ENCODE measurements at places on chromosomes 16 and 17.

DNA sequence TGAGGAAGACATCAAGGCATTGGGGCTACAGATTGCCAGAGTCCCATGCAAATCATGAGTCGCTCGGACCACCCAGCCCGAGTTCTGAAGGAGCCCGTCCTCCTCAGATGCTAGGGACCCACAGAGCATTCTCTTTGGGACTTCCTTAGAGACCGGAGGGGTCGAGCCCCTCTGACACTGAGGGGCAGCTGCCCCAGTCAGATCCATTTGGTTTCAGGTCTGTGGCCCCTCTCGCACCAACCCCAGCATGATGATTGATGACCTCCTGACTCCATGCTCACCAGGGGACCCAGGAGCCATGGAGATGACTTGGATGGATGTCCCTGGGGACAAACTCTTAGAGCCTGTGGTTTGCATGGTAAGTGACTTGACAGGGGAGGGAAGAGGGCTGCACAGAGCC lies 8.0 kb downstream of the PDF start:
- DNase-seq, result no peak

DNA sequence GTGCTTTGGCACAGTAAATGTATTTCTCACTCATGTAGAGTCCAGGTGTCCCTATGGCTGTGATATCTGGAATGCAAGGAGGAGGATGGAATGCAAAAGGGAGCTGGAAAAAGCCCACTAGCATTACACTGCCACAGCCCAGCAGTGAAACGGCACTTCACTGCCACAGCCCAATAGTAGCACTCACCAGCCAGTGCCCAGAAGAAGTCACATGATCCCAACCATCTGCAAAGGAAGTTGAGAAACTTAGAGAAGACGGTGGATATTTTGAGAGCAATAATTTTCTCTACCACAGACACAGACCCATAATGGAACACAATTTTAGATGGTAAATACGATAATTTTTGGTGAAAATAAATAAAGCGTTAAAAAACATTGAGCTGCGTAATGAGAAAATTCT lies 51.8 kb downstream of the C16orf82 start:
- no peak for DNase-seq

DNA sequence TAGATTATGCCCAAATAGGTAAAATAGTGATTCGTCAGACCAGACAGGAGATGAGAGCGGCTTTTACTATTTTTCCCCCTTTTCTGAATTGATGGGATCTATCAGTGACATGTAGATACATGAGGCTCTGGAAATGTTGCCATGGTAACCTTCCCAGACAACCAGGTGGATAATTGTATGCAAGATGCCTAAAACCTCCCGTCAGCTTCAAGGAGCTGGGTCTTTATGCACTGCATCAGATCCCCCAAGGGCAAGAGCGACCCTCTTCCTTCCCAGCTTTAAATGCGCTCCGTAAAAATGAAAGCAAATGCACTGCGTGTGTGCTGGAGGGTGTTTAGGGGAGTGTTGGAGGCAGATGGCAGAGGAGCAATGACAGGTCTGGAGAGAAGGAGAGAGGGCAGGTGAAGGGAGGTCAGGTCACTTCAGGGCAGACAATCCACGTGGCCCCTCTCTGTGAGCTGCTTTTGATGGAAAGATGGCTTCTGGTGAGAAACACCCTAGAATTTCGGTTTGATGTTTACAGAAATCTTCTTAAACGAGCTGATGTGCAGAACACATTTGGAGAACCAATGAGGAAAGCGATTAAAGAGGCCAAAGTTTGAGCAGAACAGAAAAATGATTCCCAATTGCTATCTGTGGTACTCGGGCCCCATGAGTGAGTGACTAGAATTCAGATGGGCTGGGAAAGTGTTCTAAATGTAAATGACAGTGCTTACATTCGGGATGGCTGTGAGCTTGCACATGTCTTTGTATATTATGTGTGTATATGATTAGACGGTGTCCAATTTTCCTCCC lies 461.7 kb upstream of the HSBP1 start:
- no peak for DNase-seq

DNA sequence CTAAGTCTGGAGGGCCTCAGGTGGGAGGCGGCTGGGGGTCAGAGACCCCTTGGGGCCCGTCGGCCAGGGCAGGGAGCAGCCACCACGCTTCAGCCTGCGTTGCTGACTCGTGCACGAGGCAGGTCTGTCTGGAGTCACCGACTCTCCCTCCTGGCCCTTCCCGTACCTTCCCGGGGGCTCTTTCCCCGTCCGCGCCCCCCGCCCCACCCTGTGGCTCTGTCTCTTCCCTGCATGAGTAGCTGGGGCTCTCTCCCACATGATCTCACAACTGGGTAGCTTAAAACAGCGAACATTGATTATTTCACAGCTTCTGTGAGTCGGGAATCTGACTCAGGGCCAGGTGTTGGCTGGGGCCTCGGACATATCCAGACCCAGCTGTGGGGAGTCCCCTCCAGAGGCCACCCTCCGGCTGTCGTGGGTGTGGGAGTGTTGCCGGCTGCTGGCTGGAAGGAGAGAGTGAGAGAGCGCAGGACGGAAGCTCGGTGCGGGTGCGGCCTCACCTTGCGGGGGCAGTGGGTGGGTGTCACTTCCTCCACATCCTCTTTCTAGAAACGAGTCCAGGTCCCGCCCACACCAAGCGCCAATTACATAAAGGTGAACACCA lies 17.3 kb downstream of the BAHCC1 start:
- no peak for DNase-seq

DNA sequence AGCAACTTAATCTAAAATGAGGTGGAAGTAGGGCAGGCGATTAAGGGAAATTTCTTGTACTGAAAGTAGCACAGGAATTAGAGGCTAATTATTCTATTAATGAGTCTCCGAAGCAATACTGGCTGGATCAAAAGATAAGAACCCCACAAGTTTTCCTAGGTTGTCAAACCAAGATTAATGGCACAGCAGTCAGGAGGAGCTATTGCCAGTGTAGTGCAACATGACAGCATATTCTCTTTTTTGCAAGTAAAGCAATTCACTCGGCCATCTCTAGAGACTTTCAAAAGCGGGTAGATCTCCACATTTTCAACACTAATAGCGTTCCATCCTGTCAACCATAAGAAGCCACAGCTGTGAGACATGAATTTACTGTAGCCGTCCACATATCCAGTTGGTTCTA lies 81.2 kb downstream of the CYB561 start:
- DNase-seq, result no peak

GRCh38 chr17:76252040-76252954 lies 12.0 kb upstream of the RNF157 start:
- DNase-seq, result no peak

GRCh38 chr17:46023783-46024388 lies 24.8 kb downstream of the STH start:
- DNase-seq, result no peak

DNA sequence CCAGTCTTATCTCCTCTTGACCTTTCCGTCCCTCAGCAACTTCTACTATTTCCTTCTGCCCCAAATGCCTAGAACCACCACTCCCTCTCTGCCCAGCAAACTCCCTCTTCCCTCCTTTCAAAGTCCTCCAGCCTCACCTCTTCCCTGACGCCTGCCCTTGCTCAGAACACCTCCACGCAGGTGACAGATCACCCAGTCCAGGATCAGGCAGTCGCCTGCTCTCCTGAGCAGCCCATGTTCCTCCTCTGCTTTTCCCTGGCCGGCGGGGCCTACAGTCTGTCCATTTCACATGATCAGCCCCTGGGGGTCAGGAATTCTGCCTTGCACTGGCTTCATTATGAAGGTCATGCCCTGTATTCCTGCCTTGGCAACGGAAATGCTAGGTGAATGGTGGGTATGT lies 422 bp downstream of the CD300LF start:
- DNase-seq, result no peak

- DNase-seq, result no peak
These were observed 37.5 kb downstream of the OTOA start for GRCh38 chr16:21701271-21701670.

- no peak for DNase-seq
These were observed 151.6 kb downstream of the ABCC12 start for GRCh38 chr16:48004141-48004695.

DNA sequence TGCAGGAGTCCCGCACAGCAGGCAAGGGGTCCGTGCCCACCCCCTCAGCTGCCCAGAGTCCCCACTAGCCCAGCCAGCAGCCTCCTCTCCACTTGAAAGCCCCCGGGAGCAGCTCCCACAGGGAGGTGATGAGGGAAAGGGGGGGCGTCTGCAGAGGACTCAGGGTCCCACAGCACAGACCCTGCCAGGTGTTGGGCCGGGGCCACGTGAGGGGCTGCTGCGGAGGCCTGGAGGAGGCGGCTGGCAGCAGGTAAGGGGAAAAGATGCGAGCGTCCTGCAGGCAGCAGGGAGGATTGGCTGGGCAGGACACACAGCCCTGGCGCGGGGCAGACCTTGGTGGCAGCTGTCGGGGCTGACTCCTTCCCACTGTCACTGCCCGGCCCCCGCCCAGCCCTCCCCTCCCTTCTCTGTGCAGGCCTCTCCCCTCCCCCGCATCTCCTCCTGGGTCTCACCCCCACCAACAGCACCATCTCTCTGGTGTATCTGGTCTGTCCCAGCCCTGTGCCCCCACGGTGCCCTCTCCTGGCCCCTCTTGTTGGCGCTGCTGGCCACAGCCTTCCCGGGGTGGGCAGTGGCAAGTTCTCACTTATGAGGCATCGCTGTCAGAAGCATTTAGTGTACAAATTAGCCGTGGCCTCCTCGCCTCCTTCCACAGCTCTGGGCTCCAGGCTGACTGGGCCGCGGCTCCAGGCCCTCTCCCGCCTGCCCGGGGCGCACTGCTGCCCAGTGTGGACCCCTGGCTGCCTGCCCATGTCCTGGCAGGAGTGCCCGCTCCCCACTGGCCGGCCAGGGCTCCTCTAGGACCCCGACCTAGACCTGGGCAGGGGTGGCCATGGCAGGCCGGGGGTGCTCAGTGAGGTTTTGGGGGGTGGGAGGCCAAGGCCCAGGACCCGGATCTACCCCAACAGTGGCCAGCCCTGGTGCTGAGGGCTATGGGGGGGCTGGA lies 4.4 kb upstream of the PRR35 start:
- no peak for DNase-seq

GRCh38 chr17:48427598-48427997 lies 2.4 kb downstream of the SKAP1 start:
- no peak for DNase-seq

- DNase-seq, result no peak
These were observed 3.7 kb downstream of the TNS4 start for GRCh38 chr17:40497695-40498094.

DNA sequence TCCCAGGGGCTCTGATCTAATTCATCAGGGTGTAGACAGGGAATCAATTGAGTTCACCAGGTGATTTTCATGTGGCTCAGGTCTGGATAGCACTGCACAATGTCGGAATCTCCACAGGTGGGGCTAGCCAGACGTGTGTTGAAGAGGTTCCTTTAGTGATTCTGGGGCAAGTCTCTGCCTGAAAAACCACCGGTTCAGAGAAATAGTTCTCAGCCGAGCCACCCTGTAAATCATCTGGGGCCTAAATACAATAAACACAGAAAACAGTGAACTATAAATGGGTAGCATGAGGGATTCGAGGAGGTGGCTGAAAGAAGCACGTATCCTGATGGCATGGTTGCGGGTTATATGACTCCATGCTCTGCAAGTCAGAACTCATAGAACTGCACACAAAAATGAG lies 21.3 kb downstream of the ASPA start:
- DNase-seq, result no peak

DNA sequence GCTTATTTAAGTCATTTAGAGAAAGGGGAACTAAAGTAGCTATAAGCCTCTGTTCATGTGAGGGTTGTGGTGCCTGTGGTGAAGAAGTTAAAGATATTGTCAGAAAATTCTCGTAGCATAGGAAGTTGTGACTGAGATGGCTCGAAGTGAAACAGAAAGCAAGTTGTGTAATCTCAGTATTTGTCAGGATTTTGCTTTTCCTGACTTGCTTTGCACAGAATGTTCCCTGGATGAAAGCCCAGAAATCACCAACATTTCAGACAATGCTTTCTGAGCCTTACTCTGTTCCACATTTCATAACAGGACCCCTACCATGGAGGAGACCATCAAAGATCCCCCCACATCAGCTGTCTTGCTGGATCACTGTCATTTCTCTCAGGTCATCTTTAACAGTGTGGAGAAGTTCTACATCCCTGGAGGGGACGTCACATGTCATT lies 10.6 kb downstream of the CALCOCO2 start:
- DNase-seq, result peak; percentile 65

- no peak for DNase-seq
These were observed 4.2 kb downstream of the HID1 start for GRCh38 chr17:74968361-74968780.

DNA sequence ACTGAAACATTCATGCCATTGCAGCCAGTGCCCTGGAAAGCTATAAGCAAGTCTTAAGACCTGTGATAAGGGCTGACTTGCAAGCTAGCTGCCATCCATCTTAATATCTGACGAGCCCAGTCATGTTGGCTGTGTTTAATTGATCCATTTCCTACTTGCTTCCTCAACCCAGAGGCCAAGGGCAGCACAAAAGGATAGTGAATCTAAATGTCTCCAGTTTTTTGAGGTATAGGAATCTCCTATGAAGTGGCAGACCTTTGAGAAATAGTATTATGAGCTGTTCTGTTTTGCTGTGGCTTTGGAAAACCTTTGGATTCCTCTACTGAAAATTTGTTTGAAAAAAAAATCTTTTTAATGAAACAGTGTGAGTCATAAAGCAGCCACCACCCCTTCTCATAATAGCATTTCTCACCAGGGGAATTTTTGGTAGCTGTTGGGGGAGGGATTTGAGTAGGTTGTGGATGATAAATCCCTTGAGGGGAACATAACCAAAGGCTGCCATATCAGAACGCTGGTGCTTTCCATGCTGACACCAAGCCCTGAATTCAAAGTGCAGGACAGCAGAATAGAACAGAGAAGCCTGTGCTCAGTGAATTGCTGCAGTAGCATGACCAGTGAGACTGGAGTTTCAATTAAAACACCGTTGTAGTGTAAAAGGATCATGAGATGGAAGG lies 12.9 kb downstream of the ZNRF1 start:
- DNase-seq, result peak; percentile 79

DNA sequence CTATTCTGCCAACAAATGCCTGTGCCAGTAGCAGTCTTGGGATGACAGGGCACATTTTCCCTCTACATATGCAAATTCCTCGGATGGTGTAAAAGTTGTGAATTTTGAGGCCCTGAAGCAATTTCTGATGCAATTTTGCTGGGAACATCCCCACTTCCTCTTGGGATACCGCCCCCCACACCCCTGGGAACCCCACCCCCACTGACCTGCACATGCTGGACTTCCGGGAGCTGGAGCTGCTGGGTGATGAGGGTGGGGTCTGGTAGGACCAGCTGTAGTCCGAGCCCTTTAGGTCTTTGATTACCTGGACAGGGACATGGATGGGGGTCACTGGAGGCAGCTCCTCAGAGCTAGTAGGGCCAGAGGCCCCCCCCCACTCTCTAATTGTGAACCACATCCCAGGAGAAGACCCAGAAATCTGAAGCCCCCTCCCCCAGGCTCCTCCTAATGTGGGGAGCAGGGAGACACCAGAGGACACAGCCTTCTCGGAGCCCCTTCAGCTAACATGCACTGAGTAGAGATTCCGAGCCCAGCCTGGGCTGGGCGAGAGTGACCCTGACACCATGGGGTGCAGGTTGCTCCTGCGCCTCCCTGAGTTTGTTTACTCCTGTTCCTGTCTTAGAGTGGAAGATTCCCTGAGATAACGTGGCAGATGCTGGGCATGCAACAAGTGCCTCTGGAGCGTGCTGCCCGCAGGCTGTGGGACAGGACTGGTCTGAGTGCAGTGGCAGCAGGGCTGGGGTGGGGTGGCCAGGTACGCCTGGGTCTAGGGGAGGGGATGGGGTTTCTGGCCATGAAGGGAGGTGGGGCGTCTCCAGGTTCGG lies 9.0 kb downstream of the MTSS2 start:
- no peak for DNase-seq

- no peak for DNase-seq
These were observed 8.3 kb downstream of the EFCAB5 start for GRCh38 chr17:29949696-29950095.

GRCh38 chr16:23371368-23371767 lies 69.3 kb downstream of the SCNN1B start:
- DNase-seq, result no peak

Measured in fibroblast of the conjunctiva (primary cell).